ENCODE measurements at places on chromosomes 12 and 14.
A peak's percentile ranks its signal among the peaks of the same experiment; 100 is the strongest.

DNA sequence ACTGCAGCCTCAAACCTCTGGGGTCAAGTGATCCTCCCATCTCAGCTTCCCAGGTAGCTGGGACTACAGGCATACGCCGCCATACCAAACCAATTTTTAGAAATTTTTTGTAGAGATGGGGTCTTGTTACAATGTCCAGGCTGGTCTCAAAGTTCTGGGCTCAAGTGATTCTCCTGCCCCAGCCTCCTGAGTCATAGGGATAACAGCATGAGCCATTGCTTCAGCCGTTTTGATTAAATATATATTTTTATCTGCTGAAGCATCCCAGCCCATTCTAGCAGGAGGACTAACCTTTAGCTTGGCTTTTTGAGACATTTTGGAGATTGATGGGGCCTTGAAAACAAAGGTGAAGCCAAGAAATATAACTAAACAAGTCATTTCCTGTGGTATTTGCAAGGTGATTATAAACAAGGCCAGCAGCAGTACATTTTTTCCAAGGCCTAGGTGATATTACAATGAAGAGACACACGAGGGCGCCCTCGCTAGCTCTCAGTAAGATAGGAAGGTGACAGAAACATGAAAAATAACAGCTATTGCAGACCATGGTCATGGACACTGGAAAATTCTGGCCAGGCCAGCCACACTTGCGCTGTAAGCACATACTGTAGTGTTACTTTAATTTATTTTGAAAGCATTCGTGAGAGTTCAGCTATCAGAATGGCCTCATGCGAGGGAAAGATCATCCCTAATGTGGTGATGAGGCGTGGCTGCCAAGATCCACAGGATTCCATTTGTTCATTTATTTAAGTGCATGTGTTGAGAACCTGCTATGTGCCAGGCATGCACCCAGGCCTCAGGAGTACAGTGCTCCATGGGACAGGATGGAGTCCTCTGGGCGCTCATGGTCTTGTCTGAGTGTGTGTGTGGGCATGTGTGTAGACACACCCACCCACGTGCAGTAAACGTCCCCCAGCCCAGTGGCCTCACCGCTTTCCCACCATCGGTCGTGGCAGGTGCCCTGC, 63.5 kb downstream of the DGLUCY start:
- peak; percentile 46 for DNase-seq

DNA sequence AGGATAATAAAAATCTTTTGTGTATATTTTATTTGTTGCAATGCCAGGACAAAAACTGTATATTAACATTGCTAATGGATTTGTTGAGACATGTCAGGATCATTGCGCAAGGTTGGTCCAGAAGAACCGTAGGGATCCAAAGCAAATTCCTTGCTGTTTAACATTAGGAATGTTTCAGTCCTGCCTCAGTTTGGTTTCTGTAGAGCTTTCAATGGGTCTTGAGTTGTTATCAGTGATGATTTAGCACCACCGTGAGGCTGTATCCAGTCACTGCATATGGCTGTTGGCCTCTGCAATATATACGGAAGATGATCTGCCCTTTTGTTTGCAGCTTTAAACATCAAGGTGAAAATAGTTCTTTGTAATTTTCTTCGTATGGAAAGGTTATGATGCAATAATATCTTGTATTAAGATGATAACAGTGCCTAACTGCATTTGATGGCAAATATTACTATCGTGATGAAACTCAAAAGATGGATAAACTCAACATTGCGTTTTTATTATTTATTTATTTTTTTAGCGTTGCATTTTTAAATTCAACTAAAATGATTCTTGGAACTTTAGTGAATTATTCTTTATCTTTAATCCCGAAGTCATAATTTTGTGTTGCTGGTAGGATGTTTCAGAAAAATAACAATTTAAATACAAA, 231.2 kb downstream of the AKAP6 start:
- peak; percentile 33 for DNase-seq

- no peak for DNase-seq
Observed at GRCh38 chr14:105410642-105411016, 9.0 kb upstream of the MTA1 start.

DNA sequence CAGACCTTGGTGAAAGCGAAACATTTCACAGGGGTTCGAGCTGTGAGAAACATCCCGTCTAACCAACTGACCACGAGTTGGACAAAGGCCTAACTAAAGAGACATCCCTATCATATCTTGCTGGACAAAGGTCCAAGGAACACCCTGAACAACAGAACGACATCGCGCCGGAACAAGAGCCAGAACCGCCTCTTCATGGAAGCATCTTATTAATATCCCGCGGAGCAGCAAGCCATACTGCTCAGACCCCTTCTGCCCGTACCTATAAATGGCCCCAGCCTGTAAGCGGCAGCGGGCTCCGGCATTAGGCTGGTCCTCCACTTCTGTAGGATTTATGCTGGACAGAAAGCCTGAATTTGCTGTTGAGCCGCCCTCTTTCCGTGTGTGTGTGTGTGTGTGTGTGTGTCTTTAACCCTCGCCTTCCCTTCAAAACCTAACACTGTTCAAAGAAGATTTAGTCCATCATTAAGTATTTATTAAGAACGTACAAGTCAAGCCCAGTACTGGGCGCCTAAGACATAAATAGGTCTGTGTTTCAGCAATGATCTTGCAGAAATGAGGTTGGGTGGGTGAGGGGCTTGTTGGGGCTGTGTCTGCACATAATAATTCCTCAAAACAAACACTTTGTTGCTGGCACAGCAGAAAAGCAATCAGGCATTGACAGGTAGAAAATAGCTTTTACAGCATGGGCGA, 1.9 kb downstream of the SLC6A15 start:
- no peak for DNase-seq

DNA sequence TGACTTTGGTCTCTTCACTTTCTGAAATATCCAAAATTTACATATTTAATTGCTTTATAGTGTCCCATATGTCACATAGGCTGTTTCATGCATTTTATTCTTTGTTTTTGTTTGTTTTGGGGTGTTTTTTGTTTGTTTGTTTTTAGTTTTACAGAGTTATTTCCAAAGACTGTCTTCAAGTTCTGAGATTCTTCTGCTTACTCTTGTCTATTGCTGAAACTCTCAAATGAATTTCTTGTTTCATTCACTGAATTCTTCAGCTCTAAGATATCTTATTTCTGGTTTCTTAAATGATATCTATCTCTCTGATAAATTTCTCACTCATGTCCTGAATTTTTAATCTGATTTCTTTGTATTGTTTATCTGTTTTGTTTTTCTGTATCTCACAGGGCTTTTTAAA, 412.0 kb upstream of the ATP2B1 start:
- no peak for DNase-seq

- no peak for DNase-seq
Observed at GRCh38 chr12:58142991-58143390, 201.6 kb downstream of the ATP23 start.

GRCh38 chr14:61153431-61153830, 127.7 kb downstream of the TMEM30B start:
- DNase-seq = no peak

DNA sequence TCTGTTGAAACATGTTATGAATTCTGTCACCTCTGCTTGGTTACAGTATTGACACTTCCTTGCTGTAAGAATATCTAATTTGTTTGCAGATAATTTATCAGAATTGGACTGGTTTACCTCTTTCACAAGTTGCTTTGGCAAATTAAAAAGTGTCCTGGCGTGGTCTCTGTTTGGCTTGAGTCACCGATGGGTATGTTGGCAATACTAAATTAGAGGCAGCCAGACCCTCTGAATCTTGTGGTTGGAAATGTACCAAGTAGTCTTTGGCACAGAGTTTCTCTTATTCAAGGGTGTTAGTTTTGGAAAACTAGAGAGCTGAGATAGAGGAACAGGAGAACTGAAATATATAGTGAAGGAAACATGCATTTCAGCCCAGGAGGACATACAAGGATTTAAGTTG, 521.1 kb upstream of the MGAT4C start:
- no peak for DNase-seq

- DNase-seq = no peak
Observed at GRCh38 chr12:101792046-101792931, 38.5 kb downstream of the GNPTAB start.

DNA sequence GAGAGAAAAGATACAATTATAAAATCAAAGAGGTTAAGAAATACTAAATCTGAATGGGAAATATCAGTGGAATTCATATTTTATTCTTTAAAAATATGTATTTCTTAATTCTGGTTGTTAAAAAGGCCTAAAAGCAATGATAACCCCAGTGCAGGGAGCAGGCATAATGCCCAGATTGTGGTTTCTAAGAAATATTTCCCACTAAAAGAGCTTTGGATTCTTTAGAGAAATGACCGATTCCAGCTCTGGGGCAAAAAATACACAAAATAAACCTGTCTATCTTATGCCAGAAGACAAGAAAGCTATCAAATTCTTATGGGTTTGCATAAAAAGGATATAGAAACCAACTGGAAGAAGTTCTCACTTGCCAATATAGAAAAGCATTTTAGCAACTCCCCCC, 71.6 kb downstream of the PDE6H start:
- DNase-seq = no peak

DNA sequence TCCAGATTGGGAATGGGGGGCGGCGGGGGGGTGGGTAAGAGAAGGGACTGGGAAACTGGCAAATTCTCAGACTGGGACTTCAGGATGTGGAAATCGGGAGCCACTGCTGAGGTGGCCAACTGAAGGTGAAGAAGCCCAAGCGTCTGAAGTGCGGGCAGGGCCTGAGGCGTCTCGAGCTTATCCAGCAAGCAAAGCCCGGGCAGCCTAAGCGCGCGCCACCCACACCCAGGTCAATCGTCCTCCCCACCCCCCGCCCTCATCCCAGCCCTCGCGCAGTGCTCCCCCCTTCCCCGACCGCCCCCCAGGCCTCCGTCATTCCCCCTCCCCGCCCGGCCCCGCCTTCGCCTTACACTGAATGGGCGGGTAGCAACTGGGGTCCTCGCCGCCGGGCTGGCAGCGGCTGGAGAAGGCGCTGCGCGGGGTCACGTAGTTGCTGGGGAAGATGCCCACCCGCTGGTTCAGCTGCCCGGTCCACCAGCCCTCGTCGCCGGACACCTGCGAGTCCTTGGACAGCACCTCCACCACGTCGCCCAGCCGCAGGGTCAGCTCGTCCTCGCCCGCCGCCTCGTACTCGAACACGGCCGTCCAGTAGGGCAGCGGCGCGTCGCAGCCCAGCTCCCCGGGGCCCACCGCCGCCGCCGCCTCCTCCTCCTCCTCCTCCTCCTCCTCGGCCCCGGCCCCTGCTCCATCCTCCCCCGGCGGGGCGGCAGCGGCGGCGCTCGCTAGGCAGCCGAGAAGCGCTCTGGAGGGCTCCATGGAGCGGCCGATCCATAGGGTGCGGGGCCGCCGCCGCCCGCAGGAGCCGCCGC, 693 bp downstream of the MAP3K9 start:
- DNase-seq = no peak

DNA sequence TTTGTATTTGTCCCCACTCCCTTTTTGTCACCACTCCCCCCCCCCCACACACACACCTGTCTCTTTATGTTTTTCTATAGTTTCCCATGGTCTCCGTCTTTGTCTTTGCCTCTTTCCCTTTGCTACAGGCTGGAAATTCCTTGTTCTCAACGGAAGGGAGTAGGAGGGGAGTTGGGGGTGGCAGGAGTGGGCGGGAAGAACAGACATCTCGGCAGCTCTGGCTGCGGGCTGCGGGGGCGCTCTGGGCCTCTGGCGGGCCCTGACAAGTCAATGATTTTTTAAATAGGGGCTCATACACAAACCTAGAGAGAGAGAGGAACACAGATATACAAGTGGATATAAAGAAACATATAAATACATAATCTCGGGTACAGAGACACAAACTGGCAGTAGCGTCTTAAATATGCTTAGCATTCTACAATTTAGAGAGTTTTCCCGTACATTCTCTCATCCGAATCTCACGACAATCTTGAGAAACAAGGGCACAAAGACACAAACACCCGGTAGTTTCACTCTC, 2.4 kb upstream of the NAB2 start:
- DNase-seq = peak; percentile 83

- DNase-seq = peak; percentile 21
Observed at GRCh38 chr14:94769391-94770250, at the start of gene GSC. Gene GSC (minus strand): TSS chr14:94770113. CDS start chr14:94770015, 98 bp downstream.

- no peak for DNase-seq
Observed at GRCh38 chr12:44193281-44193680, 357.4 kb downstream of the TMEM117 start.
